ENCODE measurements at places on chromosomes 5 and 9. TPM values are rescaled to one million over a fixed set of nuclear protein-coding genes. Genes with fewer than 3 reads are reported as not detected.
A peak's percentile ranks its signal among the peaks of the same experiment; 100 is the strongest.

The IL4 gene
- not detected for total RNA-seq

GRCh38 chr9:123119566-123119965 lies 86.1 kb downstream of the GPR21 start:
- H3K4me3 ChIP-seq = no peak overlapping the region
- H3K27me3 ChIP-seq = no peaks in the 10 kb centered on the region
- H3K27ac ChIP-seq = peak overlapping the region; percentile 11
- H3K36me3 ChIP-seq = peaks cover 3% of the 10 kb centered on the region
- H3K4me1 ChIP-seq = no peaks in the 10 kb centered on the region

DNA sequence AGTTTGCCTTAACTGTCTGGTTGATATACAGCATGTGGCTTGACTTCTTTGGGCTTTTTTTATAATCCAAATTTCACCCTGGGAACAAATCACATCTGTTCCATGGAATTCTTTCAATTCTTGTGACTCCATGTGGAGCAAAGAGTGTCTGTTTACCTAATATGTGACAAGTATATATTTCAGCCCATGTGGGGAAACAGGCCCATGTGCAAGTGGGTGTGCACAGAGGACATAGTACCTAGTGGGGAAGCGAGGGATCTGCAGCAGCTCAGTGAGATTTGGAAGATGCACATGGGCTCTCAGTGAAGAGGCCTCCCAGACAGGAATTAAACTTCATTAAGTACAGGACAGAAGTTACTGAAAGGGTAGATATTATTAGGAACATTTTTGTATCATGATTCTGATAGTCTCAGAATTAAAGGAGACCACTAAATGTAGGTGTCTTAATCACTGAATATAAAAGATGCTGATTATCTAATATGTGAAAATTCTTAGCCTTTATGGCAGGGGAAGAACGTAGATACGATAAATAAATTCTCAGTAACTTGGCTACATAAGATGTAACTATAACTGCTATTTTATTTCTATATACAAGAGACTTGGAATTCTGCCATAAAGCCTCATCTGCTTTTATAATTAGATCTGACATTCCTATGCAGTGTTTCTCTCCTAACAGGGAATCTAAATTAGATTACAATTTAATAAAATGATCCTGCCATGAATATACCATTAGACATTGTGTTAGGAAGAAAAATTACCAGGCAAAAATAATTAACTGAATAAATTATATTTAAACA lies 181.2 kb downstream of the SLC12A2 start:
- DNase-seq = no peak
- no peak overlapping the region for H3K4me3 ChIP-seq
- H3K4me1 ChIP-seq = no peaks in the 10 kb centered on the region
- no peaks in the 10 kb centered on the region for H3K27me3 ChIP-seq

DNA sequence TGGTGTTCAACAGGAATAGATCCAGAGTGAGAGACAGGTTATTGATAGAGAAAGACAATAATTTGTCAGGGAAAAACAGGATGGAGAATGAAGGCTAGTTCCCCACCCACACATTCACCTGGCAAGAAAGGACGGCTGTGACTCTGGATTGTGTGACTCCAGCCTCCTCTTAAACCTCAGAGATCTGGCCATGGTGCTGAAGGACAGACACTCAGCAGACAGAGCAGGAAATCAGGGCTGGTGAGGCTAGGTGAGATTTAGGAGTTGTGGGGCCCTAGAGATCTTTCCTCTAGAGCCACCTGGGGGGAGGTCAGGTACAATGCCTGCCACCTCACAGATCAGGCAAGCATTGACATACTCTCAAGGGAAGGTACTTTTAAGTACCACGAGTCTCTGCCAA lies 15.2 kb downstream of the OR1B1 start:
- H3K36me3 ChIP-seq = no peaks in the 10 kb centered on the region
- no peak for DNase-seq
- no peaks in the 10 kb centered on the region for H3K27me3 ChIP-seq
- H3K4me1 ChIP-seq = no peaks in the 10 kb centered on the region
- no peak overlapping the region for H3K4me3 ChIP-seq
- no peak overlapping the region for H3K27ac ChIP-seq

- H3K36me3 ChIP-seq = no peaks in the 10 kb centered on the region
- H3K27me3 ChIP-seq = no peaks in the 10 kb centered on the region
- no peaks in the 10 kb centered on the region for H3K4me1 ChIP-seq
- no peak overlapping the region for H3K4me3 ChIP-seq
- DNase-seq = no peak
Measured at GRCh38 chr5:39256477-39257235, 37.3 kb upstream of the FYB1 start.

Measured in upper lobe of left lung (tissue), 6 donors.